EH (cell line): ENCODE measurements at places on chromosomes 11 and 22.

DNA sequence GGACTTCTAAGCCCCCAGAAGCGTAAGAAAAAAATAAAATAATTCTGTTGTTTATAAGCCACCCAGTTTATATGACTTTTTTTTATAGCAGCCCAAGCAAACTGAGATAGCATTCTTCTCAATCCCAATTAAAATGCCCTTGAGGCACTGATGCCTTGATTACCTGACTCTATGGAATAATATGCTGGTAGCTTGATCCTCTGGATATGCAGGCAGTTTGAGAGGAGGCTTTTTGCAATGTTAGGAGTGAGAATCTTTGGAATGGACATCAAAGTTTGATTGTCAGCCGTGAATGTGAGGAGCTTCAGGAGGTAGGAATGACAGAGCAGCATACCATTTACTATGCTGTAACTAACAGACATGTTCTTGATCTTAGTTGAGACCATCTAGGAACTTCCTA is 275.6 kb downstream of the AASDHPPT start:
- DNase-seq = no peak

DNA sequence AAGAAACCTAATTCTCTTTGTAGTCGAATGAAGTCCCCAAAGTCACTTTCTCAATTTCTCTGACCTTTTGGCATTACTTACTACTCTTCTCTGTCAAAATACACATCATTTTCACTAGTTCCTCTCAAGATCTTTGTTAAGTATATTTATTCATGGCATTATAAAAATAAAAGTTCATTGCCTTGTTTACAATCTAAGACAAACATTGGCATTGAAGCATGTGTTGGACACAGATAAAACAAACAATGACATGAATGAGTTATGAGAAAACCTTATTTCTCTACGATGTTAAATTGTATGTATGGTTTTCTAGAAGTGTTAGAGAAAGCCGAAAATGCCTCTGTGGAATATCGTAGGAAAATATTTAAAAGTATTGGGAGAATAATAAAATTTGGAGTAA is 8.6 kb upstream of the OR51G1 start:
- no peak for DNase-seq

- no peak for DNase-seq
Observed at GRCh38 chr22:41505511-41506220, 36.7 kb downstream of the ACO2 start.

- no peak for DNase-seq
Observed at GRCh38 chr11:43269254-43269918, 42.4 kb upstream of the API5 start.

- peak; percentile 32 for DNase-seq
Observed at GRCh38 chr22:17705546-17705945, 67.0 kb downstream of the BCL2L13 start.

- DNase-seq = no peak
Observed at GRCh38 chr11:23155503-23155902, 295.2 kb upstream of the CCDC179 start.

- DNase-seq = no peak
Observed at GRCh38 chr11:47400768-47401279, 7.6 kb upstream of the SLC39A13 start.

DNA sequence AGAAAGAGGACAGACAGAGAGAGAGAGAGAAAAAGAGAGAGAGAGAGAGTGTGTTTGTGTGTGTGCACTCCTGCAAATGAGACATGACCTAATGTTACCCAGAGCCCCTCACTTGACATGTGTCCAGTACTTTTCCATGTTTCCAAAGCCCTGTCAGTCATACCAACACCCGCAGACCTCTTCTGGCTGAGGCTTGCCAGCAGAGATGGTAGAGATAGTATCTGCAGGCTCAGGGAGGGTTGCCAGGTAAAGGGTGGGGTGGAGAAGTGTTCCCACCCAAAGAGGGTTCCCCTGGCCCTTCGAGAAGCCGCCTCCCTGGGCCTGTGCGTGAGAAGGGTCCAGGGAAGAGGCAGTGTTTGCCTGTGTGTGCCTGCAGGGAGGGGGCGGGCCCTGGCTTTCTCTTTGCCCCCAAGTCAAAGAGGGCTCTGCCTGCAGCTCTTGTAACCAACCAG is 40.7 kb downstream of the POU2F3 start:
- DNase-seq = no peak

DNA sequence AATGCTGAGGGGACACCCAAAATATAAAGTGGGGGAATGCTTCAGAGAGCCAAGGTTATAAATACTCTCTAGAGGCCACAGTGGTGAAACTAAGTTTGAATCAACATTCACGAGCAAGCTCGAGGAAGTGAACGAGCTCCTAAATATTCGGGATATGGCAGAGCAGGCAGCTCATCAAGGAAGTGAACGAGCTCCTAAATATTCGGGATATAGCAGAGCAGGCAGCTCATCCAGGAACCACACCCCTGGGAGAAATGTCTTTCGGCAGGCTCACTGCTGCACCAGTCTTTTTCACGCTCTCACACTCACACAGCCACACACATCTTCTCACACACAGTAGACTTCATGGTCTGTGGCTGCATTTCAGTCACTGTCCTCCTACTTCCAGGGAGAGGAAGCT is 787.5 kb downstream of the OPCML start:
- peak; percentile 93 for DNase-seq

- peak; percentile 76 for DNase-seq
Observed at GRCh38 chr11:77547863-77548551, 41.7 kb upstream of the AQP11 start.

DNA sequence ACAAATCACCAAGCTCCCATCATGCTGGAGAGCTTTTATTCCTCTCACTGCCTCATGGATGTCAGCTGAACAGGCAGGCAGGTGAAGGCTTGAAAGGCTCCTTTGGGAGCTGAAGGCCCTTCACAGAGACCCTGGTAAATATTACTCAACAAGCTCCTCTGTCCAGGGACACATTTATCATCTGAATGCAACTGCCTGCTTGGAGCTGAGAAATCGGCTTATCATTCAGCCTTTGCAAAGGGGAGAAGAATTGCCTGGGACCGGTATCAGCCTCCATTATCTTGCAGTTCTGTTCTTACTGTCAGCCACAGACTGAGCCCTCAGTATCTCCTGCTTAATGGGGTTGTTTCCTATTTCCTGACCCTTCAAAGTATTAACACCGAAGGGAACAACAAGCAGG is 113.8 kb upstream of the PITPNB start:
- DNase-seq = no peak

- peak; percentile 89 for DNase-seq
Observed at GRCh38 chr11:47924184-47924691, 56.1 kb upstream of the PTPRJ start.

DNA sequence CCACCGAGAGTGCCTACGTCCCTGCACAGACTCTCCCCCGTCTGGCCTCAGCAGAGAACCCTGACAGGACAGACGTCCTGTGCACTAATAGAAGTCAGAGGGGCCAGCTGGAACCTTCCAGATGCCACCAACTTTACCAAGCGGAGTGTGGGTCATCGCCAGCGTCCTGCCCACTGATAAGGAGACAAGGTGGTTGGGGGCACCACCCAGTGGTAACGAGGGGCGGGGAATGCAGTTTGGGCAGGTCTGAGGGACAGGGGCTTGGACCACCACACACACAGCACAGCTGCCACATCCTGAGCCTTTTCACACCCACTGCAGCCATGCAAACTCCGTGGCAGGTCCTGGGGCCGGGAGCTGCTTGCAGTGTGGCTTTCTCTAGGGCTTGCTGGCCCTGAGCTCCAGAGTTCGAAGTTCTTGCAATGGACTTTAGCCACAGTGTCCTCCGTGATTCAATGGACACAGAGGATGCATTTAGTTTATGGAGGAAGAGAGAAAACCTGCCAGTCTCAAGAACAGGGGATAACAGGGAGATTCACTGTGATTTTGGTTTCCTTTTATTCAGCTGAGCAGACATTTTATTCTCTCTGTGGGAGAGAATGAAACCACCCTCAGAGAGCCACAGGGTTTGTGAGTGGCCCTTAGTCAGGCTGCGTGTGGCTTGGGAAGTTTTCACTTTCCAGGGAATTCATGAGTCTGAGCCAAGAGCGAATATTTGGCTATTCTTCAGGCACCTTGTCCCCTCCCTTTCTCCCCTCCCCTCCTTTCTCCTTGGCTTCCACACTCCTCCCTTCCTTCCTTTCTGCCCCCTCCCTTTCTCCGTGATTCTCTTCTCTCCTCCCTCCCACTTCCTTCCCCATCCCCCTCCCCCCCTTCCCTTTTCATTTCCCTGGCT is 13.1 kb downstream of the MRGPRG start:
- peak; percentile 30 for DNase-seq

DNA sequence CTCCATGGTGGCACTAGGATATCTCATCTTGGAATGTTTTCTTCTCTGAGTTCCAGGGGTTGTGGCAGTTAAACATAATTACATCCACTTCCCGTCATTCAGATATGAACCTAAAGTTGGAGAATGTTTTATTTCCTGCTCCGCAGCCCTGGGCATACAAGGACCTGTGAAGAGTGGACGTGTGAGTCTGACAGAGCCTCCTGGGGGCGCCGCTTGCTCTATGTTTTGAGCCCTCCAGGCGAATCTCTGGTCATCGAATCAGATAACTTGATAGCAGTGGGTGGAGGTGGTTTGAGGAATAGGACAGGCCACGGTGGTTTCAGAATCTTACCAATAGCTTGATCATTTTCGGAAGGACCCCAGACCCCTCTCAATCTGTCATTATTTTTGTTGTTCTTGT is 174.2 kb downstream of the NTM start:
- no peak for DNase-seq

GRCh38 chr22:25237503-25237902 is 18.1 kb downstream of the CRYBB2 start:
- DNase-seq = no peak

DNA sequence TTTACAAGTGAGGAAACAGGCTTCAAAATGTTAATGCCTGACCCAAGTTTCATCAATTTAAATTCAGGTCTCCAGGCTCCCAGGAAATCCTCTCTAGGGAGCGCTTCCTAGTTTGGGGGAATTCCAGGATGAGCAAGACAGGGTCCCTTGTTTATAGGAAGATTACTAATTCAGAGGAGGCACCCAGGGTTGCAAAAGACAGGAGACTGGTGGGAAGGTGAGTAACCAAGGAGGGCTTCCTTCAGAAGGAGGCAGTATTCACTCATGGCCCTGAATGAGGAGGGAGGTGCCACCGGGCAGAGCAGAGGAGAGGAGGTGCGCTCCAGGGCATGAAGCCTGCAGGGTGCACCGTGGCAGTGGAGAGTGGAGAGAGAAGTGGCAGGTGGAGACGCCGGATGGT is 1.6 kb downstream of the TMEM132A start:
- DNase-seq = peak; percentile 73

DNA sequence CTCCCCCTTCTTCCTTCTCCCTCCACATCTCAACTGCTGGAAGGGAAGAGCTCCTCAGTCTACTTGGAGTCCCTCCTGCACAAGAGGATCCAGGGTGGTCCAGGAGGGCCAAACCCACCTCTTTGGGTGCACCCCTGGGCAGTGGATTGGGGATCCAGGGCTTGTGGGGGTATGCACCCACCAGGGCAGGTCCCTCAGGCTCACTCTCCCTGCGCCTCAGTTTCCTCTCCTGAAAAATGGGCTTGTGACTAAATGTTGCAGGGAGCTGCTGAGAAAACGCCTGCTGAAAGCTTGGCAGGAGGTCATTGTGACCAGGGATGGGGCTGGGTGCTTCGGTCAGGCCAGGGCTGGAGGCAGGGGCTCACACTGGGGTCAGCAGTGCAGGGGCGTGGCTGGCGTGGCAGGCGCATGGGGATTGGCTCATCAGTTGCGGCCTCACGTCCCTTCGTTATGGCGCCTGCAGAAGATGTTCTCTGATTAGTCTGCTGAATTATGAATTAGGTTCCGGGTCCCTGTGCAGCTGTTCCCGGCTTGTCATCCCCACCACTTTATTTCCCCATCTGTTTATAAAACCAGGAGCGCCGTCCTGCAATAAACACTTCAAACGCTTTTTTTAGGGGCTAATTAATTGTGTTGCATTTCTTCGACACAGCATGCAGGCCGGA is 25.7 kb upstream of the CCDC188 start:
- no peak for DNase-seq

DNA sequence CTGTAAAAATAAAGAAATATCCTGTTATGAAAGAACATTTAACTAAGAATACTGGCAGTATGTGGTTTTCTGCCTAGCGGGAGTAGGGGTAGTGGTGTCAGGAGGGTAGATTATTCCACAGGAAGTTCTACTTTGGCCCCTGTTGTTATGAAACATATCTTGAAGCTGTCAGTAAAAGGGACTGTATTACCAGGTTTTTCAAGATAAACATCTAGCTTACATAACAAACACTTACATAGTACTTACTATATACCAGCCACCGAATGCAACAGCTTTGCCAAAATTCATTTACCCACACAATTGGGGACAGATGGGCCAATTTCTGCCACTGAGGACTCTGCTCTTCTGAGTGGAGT is 3.7 kb downstream of the TMEM123 start:
- no peak for DNase-seq

- DNase-seq = peak; percentile 48
Observed at GRCh38 chr22:23520863-23521440, 59.1 kb downstream of the IGLL1 start.

GRCh38 chr11:17845431-17845881 is 110.9 kb downstream of the KCNC1 start:
- peak; percentile 56 for DNase-seq

GRCh38 chr11:119652907-119653659 is 75.9 kb downstream of the NECTIN1 start:
- DNase-seq = no peak

DNA sequence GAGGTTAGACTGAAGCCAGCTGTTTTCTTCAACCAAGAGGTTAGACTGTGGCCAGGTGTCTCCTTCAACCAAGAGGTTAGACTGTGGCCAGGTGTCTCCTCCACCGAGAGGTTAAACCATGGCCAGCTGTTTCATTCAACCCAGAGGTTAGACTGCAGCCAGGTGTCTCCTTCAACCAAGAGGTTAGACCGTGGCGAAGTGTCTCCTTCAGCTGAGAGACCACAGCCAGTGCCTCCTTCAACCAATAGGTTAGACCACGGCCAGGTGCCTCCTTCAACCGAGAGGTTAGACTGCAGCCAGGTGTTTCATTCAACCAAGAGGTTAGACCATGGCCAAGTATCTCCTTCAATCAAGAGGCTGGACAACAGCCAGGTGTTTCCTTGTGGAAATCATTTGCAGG is 498.1 kb downstream of the TBC1D22A start:
- no peak for DNase-seq

DNA sequence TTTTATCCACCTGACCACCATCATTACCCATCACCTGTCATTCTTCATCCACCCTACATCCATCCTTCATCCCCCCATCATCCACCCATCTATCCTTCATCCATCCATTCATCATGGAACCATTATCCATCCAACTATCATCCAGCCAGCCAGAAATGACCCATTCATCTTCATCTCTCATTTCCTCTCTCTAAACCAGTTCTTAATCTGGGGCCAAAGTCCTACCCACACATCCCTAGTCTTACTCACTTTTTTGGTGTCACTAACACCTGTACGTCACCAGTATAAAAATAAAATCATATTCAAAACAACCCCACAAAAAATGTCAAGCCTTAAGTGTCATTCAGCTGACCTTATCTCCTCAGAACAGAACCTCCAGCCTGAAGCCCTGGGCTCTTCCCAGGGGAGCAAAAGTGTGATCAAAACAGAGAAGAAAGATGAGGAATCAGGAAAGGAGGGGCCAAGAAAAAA is 12.3 kb downstream of the SPI1 start:
- DNase-seq = no peak
